ENCODE measurements at places on chromosomes 12 and 14. TPM values are rescaled to one million over a fixed set of nuclear protein-coding genes. Genes with fewer than 3 reads are reported as not detected.

DNA sequence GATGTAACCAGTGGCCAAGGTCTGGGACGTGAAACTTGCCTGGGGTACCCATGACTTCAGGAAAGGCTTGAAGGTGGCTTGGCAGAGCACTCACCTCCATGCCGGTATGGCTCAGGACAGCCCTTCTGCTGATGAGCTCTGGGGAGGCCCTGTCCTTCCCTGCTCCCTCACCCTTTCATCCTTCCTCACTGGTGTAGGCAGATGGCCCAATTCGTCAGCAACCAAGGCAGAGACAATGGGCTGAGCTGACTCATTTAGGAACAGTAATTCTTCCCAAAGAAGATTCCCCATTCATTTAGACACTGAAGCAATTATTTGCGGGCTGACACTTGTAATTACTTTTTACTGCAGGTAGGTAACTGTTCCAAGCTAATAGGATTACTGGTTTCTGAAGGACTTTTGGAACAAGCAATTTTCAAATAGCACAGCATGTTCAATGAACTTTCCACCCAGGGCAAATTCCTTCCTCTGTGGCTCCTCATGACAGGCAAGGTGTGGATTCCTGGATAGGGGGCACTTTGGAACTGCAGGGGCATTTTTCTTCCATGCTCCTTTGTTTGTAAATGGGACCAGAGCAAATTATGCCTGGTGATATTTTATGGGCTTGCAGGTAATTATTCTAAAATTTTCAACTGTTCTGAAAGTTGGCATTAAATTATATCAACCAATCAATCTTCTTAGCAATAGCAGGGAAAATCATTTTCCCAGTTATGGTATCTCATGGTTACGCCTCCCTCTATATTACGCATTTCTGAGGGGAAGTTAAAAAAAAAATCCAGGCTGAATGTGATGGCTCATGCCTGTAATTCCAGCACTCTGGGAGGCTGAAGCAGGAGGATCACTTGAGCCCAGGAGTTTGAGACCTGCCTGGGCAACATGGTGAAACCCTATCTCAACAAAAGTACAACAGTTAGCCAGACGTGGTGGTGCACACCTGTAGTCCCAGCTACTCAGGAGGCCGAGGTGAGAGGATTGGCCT lies 24.1 kb upstream of the NRDE2 start:
- DNase-seq: no peak

GRCh38 chr12:73057428-73057827 lies 785.3 kb downstream of the TRHDE start:
- no peak for DNase-seq

GRCh38 chr12:107635139-107635538 lies 50.5 kb upstream of the PWP1 start:
- DNase-seq: no peak

DNA sequence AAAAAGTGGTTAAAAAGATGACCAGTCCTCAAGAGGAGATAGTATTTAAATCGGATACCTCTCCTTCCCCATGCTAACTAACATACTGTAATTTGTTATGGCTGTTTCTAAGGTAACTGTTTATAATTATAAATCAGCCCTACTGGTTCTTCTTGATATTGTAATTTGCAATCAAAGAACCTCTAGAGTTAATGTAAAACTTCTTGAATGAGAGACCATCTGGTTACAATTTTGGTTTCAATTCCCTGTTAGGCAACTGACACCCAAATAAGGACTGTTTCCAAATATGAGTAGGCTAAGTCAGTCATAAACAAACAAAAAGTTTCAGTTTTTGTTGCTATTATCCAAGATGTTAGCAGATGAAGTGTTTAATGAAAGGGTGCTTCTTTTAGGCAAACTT lies 120.2 kb upstream of the DNM1L start:
- no peak for DNase-seq

Gene NINJ2
- 4.9 TPM for polyA plus RNA-seq

DNA sequence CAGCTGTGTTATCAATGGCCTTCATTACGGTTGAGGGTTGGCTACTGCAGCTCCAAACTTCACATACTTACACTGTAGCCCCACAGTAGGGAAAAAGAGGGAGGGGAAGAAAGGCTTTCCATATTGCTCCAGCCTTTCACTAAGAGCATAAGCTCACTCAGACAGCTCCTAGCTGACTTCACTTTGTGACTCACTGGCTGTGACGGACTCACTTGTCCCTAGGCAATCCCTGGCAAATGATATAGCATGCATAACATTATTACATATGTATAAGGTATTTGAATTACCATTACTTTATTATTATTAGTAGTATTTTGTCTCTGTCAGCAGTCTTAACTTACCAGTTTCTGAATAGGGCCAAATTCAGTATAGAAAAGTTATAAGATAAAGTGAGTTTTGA lies 350.7 kb downstream of the RMST start:
- DNase-seq: no peak

GRCh38 chr12:11727133-11727664 lies 77.7 kb downstream of the ETV6 start:
- DNase-seq: no peak

Gene VAMP1
- polyA plus RNA-seq: not detected

GRCh38 chr12:96989916-96990315 lies 82.9 kb downstream of the NEDD1 start:
- DNase-seq: no peak

DNA sequence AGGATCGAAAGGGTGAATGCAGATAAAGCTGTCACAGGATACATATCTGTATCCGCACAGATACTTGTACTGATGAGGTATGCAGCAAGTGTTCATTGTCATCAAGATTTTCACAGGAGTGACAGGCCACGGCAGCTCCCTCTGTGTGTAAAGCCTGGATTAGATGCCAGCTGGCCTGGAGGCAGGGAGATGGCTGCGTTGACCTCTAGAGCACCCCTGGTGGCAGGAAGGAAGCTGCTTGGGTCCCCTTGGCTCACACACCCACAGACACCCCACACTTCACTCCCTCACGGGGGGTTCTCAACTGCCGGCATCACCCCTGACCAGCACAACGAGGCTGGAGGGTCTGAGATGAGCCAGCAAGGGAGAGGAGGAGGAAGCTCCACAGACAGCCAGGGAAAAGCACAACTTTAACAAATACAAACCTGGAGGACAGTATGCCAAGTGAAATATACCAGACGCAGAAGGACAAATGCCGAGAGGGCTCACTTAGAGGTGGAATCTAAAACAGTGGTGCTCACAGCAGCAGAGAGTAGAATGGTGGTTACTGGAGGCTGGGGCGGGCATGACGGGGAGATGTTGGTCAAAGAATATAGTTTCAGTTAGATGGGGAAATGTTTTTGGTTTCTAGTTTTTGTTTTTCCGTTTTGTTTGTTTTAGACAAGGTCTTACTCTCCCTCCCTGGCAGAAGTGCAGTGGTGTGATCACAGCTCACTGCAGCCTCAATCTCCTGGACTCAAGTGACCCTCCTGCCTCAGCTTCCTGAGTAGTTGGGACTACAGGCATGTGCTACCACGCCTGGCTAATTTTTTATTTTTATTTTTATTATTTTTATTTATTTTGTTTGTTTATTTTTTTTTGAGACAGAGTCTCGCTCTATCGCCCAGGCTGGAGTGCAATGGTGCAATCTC lies 45.7 kb downstream of the TEAD4 start:
- DNase-seq: no peak

GRCh38 chr12:7047306-7047705 lies 13.2 kb upstream of the C1S start:
- no peak for DNase-seq

DNA sequence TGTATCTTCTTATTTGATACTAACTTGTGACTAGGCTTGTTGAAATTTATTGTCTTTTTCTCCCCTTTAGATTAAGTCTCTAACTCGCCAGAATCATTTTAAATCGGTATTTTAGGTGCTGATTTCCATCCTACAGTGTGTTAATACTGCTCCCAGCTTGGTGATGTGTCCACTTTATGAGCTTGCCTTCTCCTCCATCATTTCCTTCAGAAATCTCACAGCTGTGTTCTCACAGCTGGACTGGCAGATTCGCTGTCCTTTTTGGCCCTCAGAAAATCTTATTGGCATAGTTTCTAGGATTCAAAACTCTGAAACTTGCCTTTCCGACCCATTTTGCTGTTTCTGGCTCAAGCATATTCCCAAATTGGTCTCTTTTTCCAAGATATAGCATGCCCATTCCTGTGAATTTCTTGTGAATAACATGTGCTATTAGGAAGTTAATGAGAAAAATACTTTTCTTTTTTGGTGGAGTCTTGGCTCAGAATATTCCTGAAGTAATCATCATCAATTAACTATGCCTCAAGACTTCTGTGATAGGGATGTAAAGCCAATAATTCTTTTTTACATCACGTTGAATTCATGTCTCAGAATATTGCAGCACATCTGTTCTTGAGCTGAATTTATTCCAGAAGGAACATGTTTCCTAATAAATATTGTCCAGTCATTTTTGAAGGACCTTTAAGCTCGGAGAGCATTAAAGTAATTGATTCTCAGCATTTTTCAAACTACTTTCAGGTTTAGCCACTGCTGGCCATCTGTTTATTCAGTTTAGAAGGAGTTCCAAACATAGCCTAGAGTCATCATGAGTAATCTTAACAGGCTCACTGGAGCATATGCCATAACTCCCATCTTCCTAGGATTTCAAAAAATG lies 50.0 kb upstream of the USP44 start:
- DNase-seq: peak; percentile 75

GRCh38 chr12:120944645-120945217 lies 33.6 kb upstream of the HNF1A start:
- peak; percentile 29 for DNase-seq

Measured in muscle of arm (tissue), 14 donors.